Stimulated activated CD8-positive, alpha-beta memory T cell treated with anti-CD3 and anti-CD28 coated beads, Interleukin-4, amount 100 ng/mL, for 4 hours (primary cell): ENCODE measurements at places on chromosomes 4 and X.

DNA sequence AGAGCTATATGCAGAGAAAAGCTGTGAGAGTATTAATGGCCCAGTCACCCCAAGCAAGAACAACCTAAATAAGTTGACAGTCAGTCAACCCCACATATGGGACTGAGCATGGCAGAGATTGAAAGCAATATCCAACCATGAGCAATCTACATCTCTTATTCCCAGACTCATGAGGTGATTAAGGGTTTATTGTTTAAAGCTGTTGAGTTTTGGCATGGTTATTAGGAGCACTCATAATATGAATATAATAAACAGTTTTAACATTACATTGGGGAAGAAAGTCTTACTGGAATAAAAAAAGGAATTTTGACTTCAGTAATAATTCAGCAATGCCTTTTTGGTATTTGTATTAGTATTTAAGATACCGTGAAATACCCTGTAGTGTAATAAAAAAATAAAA is 1627.4 kb downstream of the STIM2 start:
- no peak for DNase-seq

GRCh38 chr4:169757575-169758184 is at the start of gene HPF1:
TSS of gene HPF1 (minus strand) at chr4:169757944. CDS start at chr4:169757877, 67 bp downstream.
- peak; percentile 87 for DNase-seq

- no peak for DNase-seq
These were observed 149.7 kb upstream of the MSX1 start for GRCh38 chr4:4709736-4710135.

GRCh38 chr4:182103614-182104319 is 139.4 kb upstream of the TENM3 start:
- no peak for DNase-seq

DNA sequence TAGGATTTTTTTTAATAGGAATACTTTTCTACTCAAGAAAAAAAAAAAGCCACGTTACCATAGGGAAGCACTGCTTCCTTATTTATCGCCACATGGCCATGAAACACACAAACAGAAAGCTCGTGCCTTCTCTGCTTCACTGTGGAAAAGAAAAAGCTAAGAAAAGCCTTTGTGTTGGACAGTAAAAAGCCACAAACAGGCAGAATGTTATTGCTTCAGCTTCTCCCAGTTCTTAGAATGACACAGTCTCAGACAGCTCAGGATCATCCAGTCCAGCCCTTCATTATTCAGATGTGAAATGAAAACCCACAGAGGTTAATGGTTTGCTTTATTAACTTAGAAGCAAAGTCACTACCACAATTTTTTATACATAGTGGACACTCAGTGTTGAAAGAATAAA is 181.6 kb upstream of the NOCT start:
- DNase-seq = no peak

DNA sequence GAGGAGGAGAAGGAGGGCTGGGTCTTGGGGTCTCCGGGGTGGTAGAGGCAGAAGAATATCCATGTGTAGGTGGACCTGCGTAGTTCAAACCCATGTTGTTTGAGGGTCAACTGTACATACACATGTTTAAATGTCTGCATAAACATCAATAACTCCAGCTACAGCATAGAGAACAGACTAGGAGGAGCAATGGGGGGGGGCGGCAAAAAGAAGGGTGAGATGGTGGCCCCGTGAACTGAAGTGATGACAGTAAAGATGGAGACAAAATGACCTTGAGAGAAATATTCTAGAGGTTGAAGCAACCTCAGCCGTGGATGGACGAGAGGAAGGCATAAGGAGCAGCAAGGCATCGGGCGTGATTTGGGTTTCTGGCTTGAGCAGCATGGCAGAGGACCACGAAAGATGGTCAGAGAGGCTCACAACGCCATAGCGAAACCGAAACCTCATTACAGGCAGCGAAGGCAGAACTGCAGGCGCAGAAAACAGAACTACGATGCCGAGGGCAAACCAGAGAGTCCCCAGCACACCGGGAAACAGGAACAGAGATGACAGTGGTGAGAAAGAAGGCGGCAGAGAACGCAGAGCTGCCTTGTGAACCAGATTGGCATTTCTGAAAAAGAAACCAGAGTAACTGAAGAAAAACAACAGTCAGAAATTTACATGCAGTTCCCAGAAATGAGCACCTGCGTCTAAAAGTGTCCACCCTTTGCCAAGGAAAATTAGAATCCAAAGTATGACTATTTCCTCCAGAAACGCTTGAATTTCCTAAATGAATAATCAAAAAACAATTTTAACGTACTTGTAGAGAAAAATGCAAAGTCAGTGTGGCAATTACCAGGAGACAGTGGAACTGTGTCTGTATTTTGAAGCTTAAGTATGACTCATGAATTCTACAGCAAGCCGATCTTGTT is 50.3 kb upstream of the ENPP6 start:
- peak; percentile 28 for DNase-seq

GRCh38 chr4:36502350-36502749 is 220.9 kb downstream of the DTHD1 start:
- DNase-seq = no peak

- DNase-seq = no peak
These were observed 19.5 kb upstream of the CNKSR2 start for GRCh38 chrX:21354725-21355124.
